ENCODE measurements at places on chromosomes 4 and X.

DNA sequence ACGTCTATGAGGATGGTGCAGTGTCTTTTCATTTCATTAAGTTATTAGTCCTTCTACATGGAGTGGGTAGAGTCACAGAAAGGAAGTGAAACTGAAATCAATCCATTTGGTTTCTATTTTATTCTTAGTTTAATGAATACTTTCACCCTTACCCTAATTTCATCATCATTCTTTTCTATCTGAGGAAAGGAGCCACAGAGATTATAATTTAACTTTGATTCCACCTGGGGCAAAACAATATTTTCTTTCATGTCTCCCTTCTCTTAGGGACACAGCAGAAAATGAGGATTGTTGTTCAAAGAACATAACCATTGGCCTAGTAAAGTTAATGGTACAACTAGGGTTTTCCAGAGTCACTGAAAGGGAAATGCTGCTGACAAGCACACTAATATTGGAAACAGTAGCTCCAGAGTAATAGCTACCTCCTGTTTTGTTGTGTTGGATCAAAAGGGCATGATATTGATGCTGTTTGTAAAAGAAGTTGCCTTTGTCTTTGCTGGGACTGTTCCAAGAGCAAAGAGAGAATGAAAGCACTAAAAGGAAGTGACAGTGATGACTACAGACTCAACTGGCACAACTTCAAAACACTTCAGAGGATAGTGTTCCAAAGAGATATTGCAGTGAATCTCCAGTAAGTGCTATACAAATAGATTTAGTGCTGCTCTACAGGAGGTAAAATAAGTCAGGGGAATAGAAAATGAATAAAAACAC, 247.1 kb upstream of the PITX2 start:
- DNase-seq = no peak

DNA sequence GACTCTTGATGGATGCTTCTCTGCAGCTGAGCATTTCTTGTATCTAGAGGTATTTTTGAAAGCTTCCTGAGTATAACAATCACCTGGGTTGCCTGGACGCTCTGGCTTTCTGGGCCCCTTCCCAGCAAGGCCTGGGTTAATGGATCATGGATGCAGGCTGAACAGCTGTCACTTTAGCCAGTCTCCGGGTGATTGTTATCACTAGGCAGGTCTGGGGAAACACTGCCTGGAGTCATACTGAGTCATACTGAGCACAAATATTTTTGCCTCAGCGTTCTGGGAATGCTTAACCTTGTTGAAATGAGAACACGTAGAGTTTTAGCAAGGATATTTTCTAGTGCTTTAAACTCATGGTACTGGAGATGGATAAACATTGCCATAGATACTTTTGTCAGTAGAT, 102.6 kb downstream of the PHEX start:
- peak; percentile 30 for DNase-seq

DNA sequence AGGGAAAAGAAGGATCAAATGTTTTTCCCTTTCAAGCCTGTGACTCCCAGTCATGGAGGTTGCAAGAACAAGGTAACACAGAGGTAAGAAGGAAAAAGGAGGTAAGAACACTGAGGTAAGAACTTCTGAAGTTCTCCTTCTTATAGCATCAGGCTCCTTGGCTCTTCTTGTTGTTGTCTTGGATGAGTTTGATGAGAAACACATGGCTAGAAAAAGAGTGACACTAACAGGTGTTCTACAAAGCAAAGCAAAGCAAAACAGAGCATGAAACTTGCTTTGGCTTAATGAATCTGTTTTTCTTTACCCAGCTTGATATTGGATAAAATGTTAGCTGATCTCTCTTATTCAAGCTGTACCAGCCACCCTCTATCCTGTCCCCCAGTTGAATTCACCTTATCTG, 231.2 kb upstream of the F9 start:
- no peak for DNase-seq

DNA sequence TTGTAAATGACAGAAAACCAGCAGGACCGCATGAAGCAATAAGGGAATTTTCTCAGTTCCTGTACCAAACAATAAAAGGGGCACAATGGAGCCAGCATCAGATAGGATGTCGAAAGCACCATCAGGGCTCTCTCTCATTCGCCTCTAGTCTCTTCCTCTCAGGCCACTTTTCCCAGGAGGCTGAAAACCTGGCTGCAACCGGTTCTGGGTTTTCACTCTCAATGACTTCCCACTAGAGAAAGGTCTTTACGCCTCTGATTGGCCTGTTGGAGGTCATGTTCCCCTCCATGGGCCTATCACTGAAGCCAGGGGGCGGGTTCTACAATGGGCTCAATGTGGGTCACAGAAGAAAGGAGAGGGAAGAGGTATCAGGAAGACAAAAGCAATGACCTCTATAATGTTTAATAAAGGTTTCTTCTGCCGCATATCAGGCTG, 29.3 kb downstream of the ZNF827 start:
- peak; percentile 70 for DNase-seq

DNA sequence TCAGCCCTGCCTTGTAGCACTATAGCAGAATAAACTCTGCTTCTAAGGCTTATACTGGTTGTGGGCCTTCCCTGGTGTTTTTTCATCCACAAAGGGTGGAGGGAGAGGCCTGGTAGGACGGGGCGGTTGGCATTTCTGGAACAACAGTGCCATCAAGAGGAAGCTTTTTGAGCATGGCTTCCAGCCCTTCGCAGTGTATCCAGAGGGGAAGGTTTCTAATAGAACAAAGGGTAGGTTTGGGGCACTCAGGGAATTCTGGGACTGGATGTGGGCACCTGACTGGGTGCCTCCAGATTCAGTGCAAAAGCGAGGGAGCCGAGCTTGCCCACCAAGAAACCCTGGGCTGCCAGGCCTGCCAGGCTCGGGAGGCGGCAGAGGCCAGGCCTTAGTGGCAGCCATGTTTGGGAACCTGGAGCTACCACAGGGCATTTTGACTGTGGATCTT, 229.6 kb upstream of the AGTR2 start:
- DNase-seq = peak; percentile 88

DNA sequence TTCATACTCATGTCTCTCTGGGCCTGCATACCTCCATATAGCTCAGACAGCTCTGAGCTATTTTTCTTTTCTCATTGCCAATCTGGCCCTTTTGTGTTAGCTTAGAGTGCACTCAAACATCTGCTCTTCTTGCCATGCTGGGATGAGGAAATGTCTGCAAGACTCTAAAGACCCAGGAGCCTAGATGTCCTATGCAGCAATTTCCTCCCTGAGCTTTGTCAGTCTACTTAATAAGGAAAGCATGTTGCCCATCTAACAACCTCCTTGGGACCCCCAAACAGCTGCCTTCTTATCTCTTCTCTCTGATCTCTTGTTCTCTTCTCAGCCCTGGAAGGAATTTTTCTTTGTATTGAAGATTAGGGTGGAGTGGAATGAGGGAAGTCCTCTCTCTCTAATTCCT, 69.2 kb downstream of the UCHL1 start:
- no peak for DNase-seq

DNA sequence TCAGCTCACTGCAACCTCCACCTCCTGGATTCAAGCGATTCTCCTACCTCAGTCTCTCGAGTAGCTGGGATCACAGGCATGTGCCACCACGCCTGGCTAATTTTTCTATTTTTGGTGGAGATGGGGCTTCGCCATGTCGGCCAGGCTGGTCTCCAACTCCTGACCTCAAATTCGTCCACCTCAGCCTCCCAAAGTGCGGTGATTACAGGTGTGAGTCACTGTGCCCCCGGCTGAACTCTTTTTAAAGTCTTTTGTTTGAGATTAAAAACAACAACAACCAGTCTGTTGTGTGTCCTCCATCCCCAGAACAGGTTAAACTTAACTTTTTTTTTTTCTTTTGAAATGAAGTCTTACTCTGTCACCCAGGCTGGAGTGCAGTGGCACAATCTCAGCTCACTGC, 36.3 kb upstream of the RBPJ start:
- DNase-seq = no peak

- peak; percentile 12 for DNase-seq
Observed at GRCh38 chr4:111943796-111944203, 201.5 kb upstream of the FAM241A start.

- DNase-seq = no peak
Observed at GRCh38 chrX:46325312-46325877, 219.8 kb downstream of the ZNF674 start.

DNA sequence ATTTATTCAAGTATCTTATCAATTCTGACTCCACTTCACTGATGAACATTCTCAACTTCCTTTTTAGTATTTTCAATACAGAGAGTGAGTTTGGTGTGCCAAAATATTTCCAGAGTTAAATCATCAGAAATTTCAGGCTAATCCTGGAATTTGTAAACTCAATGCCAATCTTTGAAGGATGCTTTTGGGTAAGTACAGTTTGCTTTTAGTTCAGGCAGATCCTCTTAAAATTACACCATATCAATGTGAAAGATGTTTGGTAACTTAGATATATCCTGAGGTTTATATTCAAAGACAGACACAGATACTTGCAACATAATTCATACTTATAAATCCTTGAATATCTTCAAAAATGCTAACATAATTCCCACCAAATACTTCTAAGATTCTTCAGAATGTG, 76.0 kb upstream of the FAM47B start:
- DNase-seq = no peak

GRCh38 chrX:49999087-49999486, 76.7 kb downstream of the CLCN5 start:
- no peak for DNase-seq

- no peak for DNase-seq
Observed at GRCh38 chrX:150615356-150615755, 46.9 kb downstream of the MTM1 start.

GRCh38 chr4:598925-599324, 22.8 kb upstream of the TMEM271 start:
- DNase-seq = no peak

- peak; percentile 76 for DNase-seq
Observed at GRCh38 chr4:7929118-7929951, 10.3 kb downstream of the AFAP1 start.

DNA sequence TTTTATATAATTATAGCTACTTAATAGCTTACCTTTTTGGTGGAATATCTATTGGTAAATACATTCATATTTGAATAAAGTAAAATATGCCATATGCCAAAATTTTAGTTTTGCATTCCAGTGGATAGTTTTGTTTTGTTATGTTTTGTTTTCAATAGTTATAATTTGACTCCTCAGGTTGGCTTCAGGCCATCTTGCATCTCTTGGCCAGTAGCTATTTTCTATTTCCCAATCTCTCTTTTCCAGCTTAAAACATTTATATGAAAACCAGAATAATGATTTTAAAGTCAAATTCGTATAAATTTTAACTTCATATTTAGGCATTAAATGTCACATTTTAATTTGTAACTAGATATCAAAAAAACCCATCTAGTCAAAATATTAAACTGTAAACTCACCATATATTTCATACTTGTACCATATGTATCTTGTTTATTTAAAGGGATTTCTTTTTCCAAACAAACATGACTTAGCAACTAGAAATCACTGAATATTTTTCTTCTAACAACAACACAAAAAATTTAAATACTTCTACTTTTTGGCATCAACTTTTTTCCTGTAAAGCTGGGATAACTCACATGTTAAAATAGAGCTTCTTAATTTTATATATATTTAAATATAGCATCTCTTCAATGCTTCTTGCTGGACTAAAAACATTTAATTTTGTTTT, 1209.6 kb downstream of the PCDH7 start:
- no peak for DNase-seq

- no peak for DNase-seq
Observed at GRCh38 chrX:31237189-31237588, 165.3 kb upstream of the FTHL17 start.

GRCh38 chrX:57422790-57423189, 136.3 kb downstream of the FAAH2 start:
- no peak for DNase-seq

DNA sequence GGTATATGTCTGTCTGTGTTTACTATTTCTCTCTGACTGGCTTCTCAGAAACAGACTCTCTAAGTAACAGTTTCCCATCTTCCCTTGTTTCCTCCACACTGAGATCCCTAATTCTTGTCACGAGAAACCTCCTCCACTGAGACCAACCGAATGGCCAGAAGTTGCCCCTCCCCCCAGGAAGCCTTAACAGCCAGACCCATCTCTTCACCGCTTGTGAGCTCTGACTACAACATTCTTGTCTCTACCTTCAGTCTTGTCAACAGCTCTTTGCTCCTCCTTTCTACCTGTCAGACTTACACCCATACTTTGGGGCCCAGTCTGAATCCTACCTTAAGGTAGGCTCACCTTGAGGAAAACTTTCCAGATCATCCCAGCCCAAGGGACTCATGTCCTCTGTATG, 90.8 kb downstream of the NHSL2 start:
- no peak for DNase-seq

DNA sequence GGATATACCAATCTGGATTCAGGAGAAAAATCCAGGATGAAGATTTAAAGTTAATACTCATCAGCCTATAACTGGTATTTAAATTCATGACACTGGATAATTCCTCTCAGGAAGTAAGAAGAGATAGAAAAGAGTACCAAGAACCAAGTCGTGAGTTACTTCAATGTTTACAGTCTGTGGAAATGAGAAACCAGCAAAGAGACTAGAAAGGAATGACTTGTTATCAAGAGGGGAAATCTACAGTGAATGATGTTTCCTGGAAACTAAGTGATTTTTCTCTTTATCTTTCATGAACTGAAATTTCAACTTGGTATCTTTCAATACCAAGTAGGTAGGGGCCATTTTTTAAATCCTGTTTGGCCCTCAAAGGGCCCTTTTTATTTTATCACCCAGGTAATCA, 217.9 kb upstream of the AFF2 start:
- no peak for DNase-seq

GRCh38 chrX:6293716-6294115, 65.0 kb upstream of the NLGN4X start:
- no peak for DNase-seq

- DNase-seq = no peak
Observed at GRCh38 chrX:153365670-153366069, 31.7 kb downstream of the ZNF275 start.

DNA sequence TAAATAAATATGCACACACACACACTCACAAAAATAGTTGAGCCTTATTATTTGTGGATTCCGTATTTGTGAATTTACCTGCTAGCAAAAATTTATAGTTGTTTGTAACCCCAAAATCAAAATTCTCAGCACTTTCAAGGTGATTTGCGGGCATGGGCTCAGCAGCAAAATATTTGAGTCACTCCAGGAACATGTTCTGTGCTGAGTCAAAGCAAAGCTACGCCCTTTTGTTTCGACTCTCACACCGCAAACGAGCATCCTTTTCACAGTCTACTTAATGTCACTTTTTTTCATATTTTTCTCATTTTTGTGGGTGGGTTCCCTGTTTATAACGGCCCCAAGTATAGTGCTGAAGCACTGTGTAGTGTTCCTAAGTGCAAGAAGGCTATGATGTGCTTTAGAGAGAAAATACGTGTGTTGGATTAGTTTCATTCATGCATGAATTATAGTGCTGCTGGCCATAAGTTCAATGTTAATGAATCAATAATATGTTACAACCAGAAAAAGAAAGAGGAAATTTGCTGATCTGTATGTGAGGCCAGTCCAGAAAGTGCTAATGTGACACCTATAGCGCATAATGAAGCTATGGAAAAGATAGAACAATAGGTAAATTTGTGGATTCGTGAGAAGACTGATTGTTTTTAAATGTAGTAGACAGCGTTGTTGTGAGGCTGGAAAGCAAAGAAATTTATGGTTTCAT, 723.2 kb upstream of the AGA start:
- DNase-seq = no peak

GRCh38 chr4:154961263-154961662, 180.2 kb downstream of the RBM46 start:
- DNase-seq = no peak

GRCh38 chr4:74366367-74366911, 1.5 kb downstream of the EREG start:
- DNase-seq = no peak

Data from G401 (cell line).